RCC 7860 (cell line): ENCODE measurements at places on chromosomes 7 and 10.

GRCh38 chr10:112295853-112296830 lies 12.9 kb downstream of the TECTB start:
- DNase-seq: no peak

- DNase-seq: no peak
Measured at GRCh38 chr10:127216786-127217185, 20.4 kb upstream of the INSYN2A start.

DNA sequence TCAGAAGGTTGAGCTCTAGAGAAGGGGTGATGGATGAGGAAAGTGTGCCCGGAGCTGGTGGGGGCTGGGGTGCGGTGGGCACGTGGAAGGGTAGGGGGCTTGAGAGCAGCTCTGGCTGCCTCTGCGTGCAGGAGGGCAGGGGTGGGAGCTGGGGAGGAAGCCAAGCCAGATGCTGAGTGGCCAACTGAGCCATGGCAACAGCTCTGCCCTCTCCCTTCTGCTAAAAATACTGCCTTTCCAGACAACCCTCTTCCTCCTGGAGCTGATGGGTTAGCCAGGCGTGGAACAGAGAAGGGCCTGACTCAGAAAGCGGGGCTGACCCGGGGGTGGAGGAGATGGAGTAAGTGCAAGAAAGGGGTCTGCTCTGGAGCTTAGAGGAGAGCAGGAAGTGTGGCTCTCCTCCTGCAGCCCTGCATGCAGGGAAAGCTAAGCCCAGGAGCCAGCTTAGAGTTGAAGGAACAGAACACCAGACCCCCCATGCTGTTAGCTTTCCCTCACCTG lies 114.6 kb upstream of the AGK start:
- DNase-seq: no peak

DNA sequence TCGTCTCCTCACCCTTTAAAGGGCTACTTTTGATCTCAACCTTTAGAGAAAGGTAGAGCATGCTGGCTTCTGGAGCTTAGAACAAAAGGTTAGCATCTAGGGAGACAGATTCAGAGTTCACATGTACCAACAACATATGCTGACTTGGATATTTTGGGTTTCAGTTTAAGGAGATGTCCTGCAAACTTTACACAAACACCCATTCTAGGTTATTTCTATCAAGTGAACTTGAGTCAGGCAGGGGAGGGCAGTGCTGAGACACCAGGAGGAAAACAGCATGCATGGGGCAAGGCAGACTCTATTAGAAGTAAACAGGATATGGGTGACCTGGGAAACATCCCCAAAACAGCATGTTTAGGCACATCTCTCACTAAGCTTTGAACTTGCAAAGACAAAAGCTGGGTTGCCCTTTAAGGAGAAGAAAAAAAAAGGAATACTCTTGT lies 43.8 kb downstream of the ARL4A start:
- no peak for DNase-seq

DNA sequence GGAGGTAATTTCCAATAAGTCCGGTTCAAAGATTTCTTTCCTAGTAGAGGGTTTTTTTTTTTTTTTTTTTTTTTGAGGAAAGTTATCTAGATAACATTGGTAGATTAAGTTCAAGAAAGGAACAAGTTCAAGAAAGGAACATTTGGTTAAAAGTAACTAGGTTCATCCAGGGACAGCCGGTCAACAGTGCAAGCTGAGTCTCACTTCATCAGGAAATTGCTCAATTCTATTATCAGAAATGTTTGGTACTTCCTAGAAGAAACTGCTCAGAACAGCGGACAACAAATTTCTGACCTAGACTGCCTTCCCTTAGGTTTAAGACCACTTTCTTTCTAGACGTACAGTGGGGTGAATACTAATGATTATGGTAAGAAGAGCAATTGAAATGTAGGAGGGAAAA lies 3.7 kb upstream of the IL2RA start:
- DNase-seq: no peak

DNA sequence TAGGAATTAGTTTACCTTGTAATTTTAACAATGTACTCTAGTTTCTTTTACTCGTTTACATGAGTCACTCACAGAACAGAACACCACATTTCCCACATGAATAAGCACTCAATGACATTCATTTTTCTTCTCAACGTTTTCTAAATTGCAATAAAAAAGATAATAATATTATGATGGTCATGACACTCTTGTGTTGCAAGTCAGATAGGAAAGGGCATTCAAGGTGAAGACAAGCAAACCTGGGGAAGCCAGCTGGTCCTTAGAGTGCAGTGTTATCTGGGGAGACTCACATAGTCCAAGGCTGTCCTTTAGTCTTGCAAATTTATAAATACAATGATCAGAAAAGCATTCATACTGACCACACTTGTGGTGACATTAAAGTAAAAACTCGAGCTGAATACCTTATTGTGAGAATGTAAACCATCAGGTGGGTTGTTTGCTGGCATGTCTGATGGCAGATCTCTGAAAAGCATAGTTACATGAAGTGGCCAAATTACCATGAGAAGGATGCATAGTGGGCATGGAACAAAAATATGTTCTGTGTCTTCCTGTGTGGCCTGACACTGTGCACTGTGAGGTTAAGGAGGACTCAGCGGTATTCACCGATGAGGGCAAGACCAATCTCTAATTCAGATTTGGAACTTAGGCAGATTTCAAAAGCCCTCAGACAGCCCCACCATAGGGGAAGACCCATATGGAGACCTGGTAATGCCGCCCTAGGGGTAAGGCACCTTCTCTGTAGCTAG lies 158.9 kb upstream of the ASAH2 start:
- no peak for DNase-seq

- no peak for DNase-seq
Measured at GRCh38 chr10:4343091-4343490, 482.9 kb upstream of the AKR1E2 start.

DNA sequence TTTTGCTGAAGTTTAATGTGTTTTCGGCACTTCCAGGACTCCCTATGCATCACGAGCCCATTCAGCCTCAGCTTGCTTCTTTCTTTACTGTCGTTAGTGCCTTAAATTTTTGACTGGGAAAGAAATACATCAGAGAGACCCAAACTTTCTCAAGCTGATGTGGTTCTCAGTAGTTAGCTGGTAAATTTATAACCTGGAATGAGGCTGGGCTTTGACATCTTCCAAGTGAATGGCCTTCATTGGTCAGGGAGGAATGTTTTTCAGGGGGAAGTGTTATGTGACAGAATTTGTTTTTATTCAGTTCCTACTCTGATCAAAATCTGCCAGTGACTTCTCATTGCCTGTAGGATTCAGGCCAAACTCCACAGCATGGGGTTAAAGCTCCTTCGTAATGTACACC lies 296.9 kb downstream of the SORCS3 start:
- peak; percentile 15 for DNase-seq

DNA sequence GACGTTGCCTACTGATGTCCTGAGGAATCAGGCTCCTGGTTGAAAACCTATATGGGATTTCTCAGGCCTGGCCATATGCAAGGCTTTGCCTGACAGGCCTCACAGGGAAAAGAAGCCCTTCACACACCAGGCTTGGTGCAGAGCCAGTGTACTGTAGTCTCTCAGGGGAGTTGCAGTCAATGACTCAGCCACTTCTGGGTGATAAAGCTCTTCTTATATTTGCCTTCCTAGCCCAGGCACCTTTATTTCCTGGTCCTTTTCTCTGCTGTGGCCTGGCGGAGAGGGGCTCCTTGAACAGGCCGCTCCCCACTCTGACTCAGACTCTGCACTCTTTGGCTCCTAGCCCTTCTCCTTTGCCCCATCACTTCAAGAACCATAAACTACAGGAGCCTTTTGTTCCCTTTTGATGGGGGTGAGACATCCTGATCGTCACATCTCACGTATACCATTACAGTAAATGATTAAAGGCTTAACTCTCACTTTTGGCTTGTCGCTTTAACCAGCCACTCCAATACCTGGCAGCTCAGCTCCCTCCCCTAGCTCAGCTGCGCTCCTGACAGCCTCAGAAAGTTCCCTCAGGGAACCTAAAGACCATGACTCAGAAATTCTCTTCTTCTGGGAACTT lies 33.5 kb downstream of the DPY19L1 start:
- DNase-seq: peak; percentile 99

DNA sequence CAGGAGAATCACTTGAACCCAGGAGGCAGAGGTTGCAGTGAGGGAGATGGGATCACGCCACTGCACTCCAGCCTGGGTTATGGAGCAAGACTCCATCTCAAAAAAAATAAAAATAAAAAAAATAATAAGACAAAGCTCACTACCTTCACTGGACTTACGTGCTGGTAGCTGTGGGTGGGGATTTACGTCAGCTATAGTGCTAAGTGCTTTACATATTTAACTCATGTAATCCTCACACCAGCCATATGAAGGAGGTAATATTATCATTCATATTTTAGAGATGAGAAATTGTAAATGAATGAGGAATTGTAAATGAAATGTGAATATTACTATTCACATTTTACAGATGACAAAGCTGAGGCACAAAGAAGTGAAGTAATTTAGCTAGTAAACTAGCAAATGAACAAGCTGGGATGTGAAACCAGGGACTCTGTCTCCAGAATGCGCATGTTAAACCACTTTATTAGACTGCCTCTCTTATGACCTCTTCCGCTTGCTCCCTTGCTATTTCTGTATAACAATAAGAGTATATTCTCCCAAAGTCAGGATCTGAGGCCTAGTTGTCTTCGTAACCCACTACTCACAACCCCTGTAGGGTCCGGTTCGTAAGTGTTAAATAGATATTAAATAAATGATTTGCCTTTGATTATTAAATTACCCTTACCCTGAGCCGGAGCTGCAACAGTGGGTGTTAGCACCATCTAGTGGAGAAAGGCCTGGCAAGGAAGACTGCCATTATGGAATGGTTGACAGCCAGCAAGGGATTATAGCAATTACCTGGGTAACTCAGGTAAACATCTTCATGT lies 70.2 kb downstream of the HTR7 start:
- DNase-seq: no peak

- DNase-seq: peak; percentile 53
Measured at GRCh38 chr7:16708511-16708910, 45.0 kb upstream of the TSPAN13 start.

DNA sequence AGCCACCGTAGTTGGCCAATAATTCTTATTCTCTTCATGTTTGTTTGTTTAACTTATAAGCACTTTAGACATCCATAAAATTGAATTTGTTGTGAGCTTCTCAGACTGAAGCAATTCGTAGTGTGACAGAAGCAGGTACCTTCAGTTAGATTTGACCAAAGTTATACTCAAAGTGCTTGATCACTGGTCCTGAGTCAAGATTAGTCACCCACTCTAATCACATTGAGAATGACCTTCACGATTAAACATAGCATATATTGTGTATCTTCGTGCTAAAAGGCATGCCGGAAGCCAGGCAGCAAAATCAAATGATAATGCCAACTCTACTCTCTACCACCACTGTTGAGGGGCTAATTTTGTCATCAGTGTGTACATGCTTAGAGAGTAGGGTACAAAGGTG lies 763.7 kb upstream of the MBL2 start:
- no peak for DNase-seq

DNA sequence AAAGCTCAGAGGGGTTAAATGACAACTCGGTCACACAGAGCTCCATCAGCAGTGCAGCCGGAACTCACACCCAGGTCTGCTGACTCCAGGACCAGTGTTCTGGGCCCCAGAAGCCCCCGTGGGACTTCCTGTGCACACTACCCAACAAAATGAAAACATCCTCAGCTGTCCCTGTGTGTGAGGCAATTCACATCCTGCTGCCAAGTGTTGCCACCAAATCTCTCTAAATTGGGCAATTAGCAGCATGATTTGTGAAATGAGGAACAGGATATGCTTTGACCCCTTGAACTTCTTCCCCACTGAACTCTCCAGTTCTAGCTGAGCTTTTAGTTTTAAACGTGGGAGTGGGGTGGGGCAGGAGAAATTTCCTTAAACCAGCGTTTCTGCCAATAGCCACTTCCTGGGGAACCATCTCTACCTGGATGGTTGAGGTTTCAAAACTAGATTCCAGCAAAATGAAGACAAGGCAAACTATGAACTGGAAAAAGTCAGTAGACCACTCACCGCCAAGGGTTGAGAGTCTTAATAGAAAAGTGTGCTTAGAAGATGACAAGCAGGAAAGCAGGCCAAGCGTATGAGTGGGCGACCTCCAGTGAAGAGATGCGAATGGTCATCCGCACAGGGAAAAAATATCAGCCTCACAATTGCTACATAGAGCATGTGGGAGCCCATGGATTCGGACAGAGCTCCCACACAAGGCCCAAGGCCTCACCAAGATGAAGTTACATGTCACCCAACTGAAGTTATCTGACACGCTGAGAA lies 51.9 kb upstream of the CHST15 start:
- DNase-seq: no peak

DNA sequence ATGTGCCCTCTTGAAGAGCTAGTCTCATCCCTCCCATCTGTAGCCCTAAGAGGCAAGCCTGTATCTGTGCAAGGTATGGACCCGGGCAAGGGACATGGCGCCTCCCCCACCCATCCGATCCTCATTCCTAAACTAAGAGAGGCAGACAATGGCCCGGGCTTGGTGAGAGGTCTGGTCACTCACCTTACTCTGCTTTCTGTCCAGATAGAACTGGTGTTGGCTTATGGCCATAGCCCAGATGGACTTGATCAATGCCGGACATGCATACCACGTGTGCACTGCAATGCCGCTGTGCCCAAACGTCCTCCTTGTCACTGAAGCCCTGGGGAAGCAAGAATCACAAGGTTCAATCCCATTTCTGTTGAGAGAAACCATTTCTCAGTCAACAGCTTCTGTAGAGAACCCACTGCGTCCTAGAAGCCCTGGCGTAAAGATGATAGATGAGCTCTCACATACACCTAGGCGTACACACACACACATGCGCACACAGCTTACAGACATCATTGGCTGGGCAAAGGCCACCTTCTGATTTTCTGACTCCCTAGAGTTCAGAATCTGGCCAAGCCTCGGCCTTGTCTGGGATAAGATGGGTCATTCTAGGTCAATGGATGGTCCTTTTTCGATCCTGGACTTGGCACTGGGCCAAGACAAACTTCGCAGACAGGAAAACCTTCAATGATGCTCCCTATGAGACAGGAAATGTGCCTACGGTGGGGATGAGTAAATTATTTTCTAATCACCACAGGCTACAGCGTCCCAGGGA lies 114.6 kb downstream of the PRPF18 start:
- peak; percentile 31 for DNase-seq

GRCh38 chr10:113094114-113094486 lies 144.1 kb downstream of the TCF7L2 start:
- DNase-seq: peak; percentile 28

- DNase-seq: no peak
Measured at GRCh38 chr7:18196638-18197037, 169.0 kb upstream of the PRPS1L1 start.

DNA sequence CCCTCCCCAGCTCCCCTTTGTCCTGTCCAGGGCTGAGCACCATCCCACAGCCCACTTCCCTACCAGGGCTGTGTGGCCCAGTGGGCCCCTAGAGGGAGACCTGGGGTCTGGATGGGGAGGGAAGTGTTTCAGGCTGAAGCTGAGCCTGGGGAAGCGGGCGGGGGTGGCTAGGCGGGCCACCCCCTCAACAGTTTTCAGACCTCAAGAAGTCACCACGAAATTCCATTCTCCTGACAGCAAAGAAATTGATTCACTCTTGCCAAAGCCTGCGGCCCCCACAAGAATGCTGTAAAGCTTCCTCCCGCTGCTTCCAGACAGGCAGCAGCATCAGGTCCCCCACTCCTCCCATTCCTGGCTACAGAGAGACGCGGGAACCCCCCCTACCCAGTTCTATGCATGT lies 2.5 kb upstream of the LFNG start:
- DNase-seq: peak; percentile 99

GRCh38 chr10:70674560-70675495 lies 2.5 kb downstream of the ADAMTS14 start:
- no peak for DNase-seq

GRCh38 chr7:27901028-27901760 lies 161.2 kb downstream of the TAX1BP1 start:
- DNase-seq: peak; percentile 53

GRCh38 chr10:122669045-122669444 lies 30.6 kb downstream of the C10orf120 start:
- no peak for DNase-seq
